Naive B cell (primary cell): ENCODE measurements at places on chromosomes 4 and X. TPM values are rescaled to one million over a fixed set of nuclear protein-coding genes. Genes with fewer than 3 reads are reported as not detected.

The GPRIN3 gene
- not detected for polyA plus RNA-seq

The ZBTB33 gene
- 24.1 TPM for polyA plus RNA-seq

The DOCK11 gene
- 20.5 TPM for polyA plus RNA-seq

The REPS2 gene
- polyA plus RNA-seq = 2.2 TPM

The SPANXC gene
- polyA plus RNA-seq = not detected

The UGT2B10 gene
- not detected for polyA plus RNA-seq

The HS6ST2 gene
- polyA plus RNA-seq = not detected

The FREM3 gene
- polyA plus RNA-seq = not detected

The SAGE1 gene
- not detected for polyA plus RNA-seq

The NKX6-1 gene
- polyA plus RNA-seq = not detected

The NDUFA1 gene
- 314 TPM for polyA plus RNA-seq

The WDFY3 gene
- polyA plus RNA-seq = not detected

The PCYT1B gene
- not detected for polyA plus RNA-seq

The CSAG3 gene
- not detected for polyA plus RNA-seq

The NLGN3 gene
- polyA plus RNA-seq = not detected

The ADAM29 gene
- 0.16 TPM for polyA plus RNA-seq

DNA sequence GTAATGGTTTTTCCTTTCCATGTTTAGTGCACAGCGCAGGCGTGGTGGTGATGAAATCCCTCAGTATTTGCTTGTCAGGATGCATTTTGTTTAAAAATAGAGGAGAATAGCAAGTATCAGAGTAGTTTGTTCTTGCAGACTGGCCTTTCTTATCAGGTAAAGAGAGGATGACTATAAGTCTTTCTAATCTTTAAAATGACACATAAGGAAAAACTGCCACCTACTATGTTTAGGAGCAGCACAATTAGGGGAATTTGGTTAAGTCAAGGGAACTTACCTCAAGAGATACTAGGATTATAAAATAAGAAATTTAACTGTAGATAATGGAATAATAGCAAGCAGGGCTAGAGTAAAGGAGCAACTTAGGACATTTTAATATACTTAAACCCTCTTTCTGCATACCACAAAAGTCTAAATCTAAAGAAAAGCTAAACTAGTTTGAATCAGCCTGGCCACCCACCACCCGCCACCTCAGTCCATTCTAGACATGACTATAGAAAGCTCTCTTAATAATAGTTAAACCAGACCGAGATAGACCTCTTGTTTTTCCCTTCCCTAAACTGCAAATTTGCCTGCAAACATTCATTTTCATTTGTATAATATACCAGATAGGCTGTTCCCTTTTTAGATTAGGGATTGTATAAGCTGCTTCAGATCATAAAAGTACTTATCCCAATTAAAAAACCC is 62.0 kb downstream of the APOOL start:
- no peak for DNase-seq

DNA sequence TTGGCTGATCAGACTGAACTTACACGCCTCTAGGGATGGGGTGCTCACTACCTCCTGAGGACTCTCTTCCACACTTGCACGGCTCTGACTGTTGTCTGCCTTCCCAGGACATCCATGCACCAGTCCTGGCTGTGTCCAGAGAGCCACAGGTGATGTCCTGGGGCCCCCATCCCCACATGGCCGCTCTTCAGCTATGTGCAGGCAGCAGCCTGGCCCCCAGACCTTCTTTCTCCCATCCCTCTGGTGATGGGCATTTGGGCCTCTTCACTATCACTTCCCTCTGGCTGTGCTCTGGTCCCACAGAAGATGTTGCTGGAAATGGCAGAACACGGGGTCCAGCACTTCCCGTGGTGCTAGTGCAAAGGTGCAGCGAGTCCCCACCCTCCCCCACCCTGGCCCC is 40.9 kb upstream of the HMX1 start:
- DNase-seq = no peak

- no peak for DNase-seq
These were observed 103.1 kb upstream of the BMP3 start for GRCh38 chr4:80927420-80927819.

DNA sequence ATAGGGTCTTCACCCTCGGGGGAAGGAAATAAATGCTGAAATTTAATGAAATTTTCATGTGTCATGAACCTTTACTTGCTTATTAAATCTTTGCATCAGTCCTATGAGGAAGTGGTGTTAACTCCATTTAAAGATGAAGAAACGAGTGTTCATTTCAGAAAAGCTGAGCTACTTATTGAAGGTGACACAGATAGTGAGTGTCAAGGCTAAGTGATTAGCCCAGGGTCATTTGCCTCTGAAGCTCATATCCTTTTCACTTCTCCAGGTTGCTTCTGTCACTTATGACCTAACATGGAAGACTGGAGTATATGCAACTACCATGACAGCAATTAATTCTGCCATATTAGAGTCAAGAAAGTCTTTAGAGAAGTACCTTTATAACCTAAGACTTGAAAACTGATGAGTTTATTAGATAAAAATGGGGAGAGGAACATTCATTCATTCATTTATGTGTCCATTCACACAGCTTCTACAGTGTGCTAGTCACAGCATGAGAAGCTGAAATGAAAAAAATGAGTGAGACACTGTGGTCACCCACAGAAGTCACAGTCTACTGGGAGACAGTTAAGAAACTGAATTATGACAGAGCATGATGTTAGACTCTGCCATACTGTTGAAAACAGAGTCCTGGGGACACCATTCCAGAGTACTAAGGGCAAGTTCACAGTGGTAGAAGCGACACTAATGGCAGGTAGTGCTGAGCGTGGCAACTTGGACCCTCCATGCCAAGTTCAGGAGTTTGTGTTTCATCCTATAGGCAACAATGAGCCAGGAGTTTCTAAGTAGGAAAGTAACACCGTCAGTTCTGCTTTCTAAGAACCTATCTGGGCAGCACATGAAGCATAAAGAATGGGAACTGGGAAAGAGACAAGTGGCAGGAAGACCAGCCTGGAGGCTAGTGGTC is 21.3 kb downstream of the ALPK1 start:
- no peak for DNase-seq

DNA sequence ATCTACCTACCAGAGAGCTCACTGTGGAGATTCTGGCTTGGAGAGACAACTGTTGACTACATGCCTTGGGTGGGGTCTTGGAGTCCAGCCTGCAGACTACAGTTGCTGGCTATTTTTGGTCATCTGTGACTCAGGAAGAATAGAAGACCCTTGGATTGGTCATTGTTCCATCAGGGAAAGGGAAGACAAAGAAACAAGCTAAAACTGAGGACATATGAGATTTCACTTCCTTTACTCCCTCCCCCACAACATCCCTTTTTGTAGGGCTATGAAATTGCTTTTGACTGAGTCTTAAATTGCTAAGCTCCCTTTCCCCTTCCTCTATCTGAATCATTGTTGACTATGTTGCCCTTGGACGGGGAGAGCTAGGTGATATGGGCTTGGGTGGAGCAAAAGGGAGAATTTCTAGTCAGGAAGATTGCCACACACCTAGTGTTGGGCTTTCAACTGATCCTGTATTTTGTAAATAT is 11.7 kb downstream of the MSN start:
- no peak for DNase-seq

- DNase-seq = no peak
These were observed 1779.0 kb downstream of the PCDH7 start for GRCh38 chr4:32499171-32499570.

DNA sequence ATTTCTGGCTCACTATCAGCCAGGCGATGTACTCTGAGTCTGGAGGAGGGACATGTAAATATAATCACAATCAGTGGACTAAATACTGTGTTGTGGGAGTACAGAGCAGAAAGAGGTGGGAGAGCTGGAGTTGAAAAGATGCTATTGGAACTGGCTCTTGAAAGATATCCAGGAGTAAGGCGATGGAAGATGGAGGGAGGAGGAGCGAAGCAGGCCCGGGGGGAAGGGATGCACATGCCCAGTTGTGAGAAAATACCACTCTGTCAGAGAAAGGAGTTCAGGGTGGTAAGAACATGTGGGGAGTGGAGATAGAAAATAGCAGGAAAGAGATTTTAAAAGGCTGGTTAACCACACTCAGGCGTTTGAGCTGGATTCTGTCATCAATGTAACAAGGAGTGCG is 216.9 kb upstream of the ETNPPL start:
- DNase-seq = no peak

- DNase-seq = no peak
These were observed 94.6 kb upstream of the RPS6KA3 start for GRCh38 chrX:20361081-20361889.

DNA sequence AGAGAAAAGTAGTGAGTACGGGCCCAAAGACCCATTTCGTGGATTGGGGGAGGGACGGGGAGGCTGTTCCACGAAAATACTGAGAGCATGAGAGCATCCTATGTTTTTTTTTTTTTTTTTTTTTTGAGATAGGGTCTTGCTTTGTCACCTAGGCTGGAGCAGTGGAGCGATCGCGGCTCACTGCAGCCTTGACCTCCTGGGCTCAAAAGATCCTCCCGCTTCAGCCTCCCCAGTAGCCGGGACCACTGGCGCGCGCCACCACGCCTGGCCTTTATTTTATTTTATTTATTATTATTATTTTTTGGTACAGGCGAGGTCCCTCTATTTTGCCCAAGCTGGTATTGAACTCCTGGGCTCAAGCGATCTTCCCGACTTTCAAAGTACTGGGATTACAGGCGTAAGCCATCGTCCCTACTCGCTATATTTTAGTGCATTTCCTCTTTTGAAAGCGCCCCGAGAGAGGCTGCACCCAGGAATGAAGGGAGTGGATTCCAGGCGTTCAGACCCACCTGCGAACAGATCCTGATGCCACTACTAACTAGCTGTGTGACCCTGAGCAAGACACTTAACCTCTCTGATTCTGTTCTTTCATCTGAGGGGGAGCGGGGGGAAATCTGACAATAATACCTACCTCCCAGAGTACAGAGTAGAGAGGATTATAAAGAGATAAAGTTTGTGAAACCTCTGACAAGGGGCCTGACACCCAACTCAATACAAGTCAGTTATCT is 5.4 kb upstream of the MSX1 start:
- no peak for DNase-seq

GRCh38 chr4:187433141-187433540 is 562.4 kb upstream of the ZFP42 start:
- no peak for DNase-seq

GRCh38 chrX:114626323-114626722 is 42.4 kb downstream of the HTR2C start:
- DNase-seq = no peak

GRCh38 chr4:95998311-95998710 is 158.4 kb downstream of the PDHA2 start:
- DNase-seq = no peak

GRCh38 chr4:5928844-5929420 is 36.0 kb upstream of the CRMP1 start:
- no peak for DNase-seq

- DNase-seq = no peak
These were observed 93.5 kb upstream of the TRIM2 start for GRCh38 chr4:153110739-153111138.

DNA sequence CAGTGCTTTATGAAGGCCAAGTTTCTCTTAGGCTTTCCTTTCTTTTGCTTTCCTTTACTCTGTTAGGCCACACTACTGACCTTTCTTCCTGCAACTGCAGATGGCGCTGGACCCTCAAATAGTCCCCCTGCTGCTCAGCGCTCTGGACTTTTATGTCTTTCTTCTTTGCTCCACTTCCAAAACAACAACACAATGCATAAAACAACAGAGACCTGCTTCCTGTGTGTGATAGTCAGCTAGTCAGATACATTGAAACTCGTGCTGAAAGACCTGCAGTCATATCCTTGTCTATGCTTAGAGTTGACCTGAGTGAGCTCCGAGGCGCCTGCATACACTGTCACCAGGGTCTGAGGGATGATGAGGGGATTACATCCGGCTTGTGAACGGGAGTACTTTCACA is 108.9 kb upstream of the TEX13D start:
- DNase-seq = no peak

DNA sequence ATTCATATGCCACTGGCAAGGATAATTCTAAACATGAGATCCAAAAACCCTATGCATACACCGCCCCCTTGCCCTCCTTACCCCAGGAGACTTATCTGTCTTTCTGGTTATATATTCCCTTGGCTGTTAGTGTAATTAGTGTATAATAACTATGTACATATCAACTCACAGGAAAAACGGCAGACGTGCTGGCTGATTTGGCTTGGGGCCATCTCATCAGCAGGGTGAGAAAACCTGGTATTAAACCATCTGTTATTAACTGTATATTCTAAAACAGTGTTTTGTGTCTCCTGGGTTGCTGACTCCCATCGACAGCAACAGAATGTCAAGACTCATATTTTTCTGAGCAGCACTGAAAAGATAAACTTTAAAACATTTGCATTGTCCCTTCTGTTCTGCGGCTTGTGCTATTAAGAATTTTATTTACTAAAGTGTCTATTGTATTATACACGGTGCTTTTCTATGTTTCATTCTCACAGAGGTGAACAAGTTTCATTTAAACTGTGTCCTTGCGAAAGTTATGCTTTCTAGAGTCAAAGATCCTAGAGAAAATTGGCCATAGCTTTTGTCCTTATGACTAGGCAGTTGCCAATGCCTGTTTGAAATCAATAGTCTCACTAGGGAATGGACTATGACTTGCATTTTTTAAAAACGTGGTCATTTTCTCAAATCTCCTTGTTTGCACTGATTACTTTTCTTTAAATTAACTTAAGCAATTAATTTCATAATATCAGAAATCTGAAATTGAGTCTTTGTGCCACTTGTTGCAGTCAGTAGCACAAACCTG is 211.5 kb upstream of the MID1 start:
- DNase-seq = no peak

- no peak for DNase-seq
These were observed 71.2 kb upstream of the STX18 start for GRCh38 chr4:4613126-4613465.

GRCh38 chr4:87856816-87857215 is 24.0 kb downstream of the MEPE start:
- no peak for DNase-seq

GRCh38 chr4:94668724-94669123 is 89.0 kb upstream of the BMPR1B start:
- DNase-seq = no peak
